CD4-positive, alpha-beta T cell treated with Interleukin-4 for 4 hours (primary cell): ENCODE measurements at places on chromosomes 7 and 10.

DNA sequence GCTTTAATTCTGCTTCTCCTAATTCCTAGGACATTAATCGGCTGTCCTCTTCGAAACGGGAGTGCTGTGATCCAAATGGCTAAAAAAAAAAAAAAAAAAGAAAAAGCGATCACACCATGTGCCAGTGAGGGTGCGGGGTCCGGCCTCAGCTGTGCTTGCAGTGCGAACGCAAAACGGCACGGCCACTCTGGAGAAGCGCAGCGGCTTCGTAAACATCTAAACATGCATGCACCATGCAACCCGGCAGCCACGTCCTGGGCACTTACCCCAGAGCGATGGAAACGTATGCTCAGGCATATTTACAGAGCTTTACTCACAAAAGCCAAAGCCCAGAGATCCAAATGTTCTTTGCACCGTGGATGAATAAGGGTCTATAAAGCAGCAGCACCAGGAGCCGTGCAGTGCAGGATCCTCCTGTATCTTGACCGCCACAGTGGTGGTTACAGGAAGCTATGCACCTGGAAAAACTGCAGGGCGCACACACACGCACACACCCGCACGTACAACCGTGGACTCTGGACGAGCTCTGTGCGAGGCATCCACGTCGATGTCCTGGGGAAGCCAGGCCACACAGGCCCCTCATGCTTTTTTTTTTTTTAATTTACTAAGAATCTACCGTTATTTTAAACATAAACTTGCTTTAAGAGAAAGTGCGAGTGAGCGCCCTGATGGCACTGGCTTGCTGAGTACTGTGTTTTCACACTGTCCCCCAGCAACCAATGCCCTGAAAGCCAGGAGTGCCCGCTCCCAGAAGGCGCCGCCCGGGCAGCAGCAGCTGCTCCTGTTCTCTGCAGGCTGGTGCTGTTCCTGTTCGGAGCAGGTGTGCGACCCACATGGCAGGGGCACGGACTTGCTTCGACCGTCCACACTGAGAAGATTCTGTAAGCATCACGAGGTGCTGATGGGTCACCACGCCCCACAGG, 25.0 kb downstream of the GPER1 start:
- no peak for DNase-seq

- DNase-seq, result no peak
Measured at GRCh38 chr7:135509589-135509838, 388 bp downstream of the CNOT4 start.

- no peak for DNase-seq
Measured at GRCh38 chr10:6328699-6329423, 126.1 kb downstream of the PFKFB3 start.

DNA sequence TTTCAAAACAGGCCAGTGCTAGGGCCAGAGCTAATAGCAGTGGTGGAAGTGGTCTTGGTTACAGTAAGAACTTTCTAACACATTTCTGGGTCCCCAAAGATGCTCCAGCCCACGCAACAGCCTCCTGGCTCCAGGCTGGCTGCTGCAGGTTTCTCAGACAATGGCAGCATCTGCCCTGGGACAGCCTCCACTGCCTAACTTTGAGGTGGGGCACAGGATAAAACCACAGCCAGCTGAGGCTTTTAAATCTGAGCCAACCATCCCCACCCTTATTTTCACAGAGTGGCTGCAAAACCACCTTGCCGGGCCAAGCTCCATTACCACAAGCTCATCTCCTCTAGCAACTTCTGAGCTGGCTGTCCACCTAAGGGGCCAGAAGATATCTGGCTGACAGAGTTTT, 84.8 kb downstream of the FAM53B start:
- peak; percentile 48 for DNase-seq

GRCh38 chr10:25561758-25562157, 372.3 kb upstream of the MYO3A start:
- DNase-seq, result no peak

DNA sequence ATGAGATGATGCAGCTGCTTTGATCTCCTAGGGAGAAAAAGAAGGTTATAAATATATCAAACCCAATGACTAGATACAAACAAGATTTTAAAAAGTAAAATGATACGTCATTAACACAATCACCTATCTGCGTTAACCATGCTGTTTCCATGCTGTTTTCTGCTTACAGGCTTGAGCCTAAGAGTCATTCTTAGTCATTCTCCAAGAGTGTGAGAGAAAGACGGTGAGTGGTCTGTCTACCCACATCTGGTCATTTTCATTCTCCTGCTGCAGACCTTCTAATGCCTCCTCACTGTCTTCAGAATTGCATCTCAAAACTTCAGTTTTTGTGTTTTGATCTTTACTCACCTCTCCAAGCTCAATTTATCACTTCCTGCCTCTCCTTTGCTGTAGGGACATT, 98.0 kb upstream of the ELMO1 start:
- no peak for DNase-seq

DNA sequence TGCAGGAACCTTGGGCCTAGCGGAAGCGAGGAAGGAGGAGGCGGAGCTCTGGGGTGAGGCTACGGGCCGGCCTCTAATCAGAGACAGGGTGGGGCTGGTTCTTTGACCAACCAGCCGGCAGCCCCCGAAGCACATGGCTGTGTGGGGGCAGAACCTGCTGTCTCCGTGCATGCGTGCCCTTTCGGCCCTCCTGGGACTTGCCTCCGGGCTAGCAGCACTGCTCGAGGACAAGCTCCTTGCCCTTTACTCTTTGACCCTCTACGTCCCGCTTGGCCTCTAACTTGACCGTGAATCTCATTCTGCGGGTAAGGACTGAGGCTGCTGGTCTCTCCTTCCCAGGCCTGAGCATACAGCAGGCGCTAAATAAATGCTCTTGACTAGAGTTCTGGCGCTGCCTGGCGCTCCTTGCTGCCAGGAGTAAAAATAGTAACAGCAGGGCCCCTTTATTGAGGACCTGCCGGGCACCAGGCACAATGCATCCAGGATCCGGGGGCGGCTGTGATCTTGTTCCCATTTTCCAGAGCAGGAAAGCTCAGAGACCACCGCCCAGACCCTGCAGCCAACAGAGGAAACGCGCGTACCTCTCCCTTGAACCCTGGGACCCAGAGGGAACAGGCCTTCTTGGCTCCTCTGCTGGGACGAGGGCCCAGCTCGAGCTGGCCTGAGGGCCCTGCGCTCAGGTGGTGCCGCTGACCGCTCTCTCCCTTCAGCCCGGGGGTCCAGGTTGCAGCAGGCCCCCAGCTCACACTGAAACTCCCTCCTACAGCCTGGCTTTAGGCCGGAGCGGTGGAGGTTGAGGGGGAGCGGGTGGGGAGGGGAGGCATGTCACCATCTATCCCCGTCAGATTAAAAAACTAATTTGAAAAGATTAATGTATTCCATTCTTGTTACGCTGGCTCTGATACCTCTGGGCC, 2.7 kb upstream of the COMTD1 start:
- no peak for DNase-seq

- no peak for DNase-seq
Measured at GRCh38 chr7:133051066-133051465, 30.8 kb downstream of the CHCHD3 start.

- no peak for DNase-seq
Measured at GRCh38 chr7:18119985-18120384, 92.3 kb upstream of the PRPS1L1 start.

DNA sequence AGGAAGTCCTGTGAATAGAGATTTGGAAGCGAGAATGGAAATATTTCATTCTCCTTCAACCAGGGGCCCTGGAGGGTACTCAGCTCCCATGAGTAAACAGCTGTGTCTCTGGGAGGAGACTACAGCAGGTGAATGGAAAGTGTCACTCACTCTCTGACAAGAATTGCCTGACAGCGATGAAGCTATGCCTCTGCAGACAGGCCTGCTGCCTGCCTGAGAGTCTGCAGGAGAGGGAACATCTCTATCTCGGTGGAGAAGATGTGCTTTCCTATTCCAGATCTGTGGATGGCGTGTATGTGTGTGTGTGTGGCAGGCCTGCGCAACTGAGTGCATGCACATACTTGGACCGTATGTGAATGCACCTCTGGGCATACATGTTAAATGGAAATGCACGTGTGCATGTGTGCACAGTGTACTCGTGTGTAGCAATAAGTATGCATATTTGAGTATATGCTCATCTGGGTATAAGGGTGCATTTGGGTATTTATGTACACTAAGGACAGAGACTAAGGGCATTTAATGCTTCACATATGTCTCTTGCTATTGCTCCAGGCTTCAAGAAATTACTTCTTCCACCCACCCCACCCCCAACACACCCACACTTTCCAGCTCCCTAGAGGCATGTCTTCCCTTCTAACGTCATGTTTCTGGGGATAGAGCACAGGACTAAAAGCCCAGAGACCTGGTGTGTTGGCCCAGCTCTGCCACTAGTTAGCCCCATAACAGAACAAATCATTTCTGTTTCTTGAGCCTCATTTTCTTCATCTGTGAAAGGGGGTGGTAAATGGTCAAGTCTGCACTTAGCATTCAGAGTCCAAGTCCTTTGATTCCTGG, 4.6 kb upstream of the ADCYAP1R1 start:
- DNase-seq, result no peak

- DNase-seq, result no peak
Measured at GRCh38 chr7:41203542-41203941, 499.3 kb downstream of the INHBA start.

- DNase-seq, result no peak
Measured at GRCh38 chr7:17682586-17682985, 257.7 kb downstream of the SNX13 start.

GRCh38 chr10:26481914-26482550, 43.9 kb downstream of the APBB1IP start:
- peak; percentile 78 for DNase-seq

DNA sequence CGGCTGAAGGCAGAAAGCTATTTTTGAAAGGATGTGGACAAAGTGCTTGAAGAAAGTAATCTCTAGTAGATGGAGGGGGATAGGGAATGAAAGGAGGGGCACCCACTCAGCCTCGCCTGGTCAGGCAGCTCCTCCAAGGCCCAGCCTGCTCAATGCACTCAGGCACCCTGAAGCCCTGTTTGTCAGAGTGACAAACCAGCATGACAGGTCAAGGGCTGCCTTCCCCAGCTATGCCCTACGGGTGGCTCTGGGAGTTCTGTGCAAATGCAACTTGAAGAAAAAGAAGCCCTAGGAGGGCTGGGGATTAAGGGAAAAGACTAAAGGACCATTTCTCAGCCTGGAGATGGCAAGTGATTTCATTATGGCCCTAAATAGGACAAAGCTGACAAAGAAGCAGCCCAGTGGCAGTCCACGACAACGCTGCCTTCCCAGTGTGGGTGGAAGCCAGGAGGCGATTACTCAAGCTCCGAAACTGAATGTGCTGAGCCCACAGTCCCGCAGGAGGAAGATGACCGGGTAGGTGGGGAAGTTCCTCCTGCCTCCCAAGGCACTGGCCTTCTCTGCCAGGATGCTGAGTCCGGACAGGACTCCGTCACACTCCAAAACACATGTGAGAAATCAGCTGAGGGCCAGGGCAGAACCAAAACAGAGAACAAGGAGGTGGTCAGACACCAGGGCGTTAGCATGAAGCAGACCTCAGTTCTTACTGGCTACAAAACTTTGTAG, 16.3 kb downstream of the LIPA start:
- DNase-seq, result no peak

GRCh38 chr10:84493951-84494848, 165.8 kb downstream of the CCSER2 start:
- no peak for DNase-seq

GRCh38 chr10:59047180-59047579, 129.3 kb upstream of the PHYHIPL start:
- no peak for DNase-seq

- no peak for DNase-seq
Measured at GRCh38 chr10:58743466-58744115, 230.9 kb downstream of the BICC1 start.

- no peak for DNase-seq
Measured at GRCh38 chr7:149735181-149735602, 38.2 kb downstream of the ZNF467 start.

- no peak for DNase-seq
Measured at GRCh38 chr7:34596887-34597286, 61.1 kb upstream of the NPSR1 start.

- no peak for DNase-seq
Measured at GRCh38 chr10:98445200-98445812, 1.4 kb downstream of the HPS1 start.

DNA sequence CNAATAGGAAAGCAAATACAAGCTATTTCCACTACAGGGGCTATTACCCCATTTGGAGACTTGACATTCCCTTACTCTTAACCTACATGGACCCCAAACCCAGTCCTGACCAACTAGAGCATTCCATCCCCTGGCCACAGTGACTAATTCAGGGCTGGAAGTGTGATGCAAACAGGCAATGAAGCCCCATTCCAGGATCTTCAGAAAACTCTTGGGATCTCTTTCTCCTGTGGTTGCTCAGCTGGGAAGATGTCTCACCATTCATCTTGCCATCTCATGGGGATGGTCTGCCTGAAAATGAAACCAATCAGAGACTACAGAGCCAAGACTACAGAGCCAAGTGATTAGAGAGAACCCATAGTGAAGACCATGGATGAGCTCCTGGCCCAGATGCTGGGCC, 206.2 kb downstream of the ZNF365 start:
- no peak for DNase-seq

DNA sequence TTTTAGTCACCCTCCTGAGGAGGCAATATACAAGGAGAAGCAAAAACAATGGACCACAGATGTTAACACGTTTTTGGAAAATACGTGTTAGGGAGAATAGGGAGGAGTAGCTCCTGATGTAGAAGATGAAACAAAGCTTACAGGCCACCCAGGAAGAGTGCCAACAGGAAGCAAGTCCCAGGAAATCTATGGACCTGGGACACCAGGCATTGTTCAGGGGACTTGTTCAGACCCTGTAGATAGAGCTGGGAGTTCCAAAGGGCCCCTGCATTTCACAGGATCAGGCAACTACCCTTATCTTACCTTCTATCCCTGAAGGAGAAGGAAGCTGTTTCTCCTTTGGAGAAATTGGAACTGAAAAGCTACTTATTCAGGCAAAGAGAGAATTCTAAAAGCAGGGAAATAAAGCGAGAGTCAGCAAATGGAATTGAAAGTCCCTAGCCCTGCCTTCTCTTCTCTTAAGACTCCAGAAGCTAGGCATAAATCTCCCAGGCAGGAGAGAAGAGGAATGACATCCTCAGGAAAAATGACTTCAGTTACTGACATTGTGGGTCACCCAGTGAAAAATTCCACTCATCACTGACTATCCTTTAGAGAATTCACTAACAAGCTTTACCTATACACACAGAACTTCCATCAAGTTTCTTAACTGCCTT, 77.7 kb upstream of the FAM3C start:
- no peak for DNase-seq

DNA sequence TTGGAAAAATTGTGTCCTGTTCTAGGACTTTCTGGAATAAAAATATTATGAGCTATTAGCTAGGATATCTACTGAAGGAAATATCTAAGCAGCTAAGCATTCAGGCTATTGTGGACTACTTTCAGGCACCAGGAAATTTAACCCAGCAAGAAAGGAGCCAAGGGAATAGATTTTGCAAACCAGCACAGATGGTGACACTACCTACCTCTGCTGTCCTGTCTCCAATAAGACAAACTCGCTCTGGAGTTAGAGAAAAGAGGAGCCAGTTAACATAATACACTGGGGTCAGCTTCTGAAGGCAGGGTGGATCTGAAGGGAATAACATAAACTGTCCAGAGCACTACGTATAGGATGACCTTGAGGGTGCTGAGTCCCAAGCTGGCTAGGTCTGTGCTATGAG, 223.7 kb upstream of the PRSS58 start:
- no peak for DNase-seq

- no peak for DNase-seq
Measured at GRCh38 chr10:72272689-72273409, 875 bp upstream of the DDIT4 start.

GRCh38 chr10:9743639-9744038, 1274.0 kb upstream of the CELF2 start:
- no peak for DNase-seq

- no peak for DNase-seq
Measured at GRCh38 chr10:95434583-95434982, 126.6 kb downstream of the SORBS1 start.
